ENCODE measurements at places on chromosomes 13 and 19. TPM values are rescaled to one million over a fixed set of nuclear protein-coding genes. Genes with fewer than 3 reads are reported as not detected.

POMP gene
- total RNA-seq: 82.6 TPM

SRRM5 gene
- 0.27 TPM for total RNA-seq

SMIM24 gene
- total RNA-seq: not detected

DNA sequence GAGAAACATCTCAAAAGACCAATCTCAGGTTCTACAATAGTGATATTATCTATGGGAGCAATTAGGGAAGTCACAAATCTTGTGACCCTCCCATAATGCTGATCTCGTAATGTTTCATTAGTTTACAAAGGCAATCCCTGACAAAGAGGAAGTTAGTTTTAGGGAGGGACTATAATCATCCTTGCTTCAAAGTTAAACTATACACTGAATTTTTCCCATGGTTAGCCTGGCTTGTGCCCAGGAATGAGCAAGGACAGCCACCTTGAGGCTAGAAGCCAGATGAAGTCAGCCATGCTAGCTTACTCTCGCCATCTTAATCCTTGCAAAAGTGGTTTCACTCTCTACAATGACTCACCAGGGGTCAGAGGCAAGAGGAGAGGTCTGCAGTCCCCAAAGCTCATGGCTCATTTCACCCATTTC lies 5.4 kb downstream of the CEACAM3 start:
- no peaks in the 10 kb centered on the region for H3K4me1 ChIP-seq
- no peak overlapping the region for H3K27ac ChIP-seq
- no peak overlapping the region for H3K4me3 ChIP-seq

- peaks cover 18% of the 10 kb centered on the region for H3K4me1 ChIP-seq
- H3K27ac ChIP-seq: no peak overlapping the region
- peak overlapping the region; percentile 90 for H3K4me3 ChIP-seq
- no peak for DNase-seq
Measured at GRCh38 chr19:2976609-2977000, 759 bp upstream of the TLE6 start.

ENOX1 gene
- total RNA-seq: 6.1 TPM
